ENCODE measurements at places on chromosomes 1 and 21.

DNA sequence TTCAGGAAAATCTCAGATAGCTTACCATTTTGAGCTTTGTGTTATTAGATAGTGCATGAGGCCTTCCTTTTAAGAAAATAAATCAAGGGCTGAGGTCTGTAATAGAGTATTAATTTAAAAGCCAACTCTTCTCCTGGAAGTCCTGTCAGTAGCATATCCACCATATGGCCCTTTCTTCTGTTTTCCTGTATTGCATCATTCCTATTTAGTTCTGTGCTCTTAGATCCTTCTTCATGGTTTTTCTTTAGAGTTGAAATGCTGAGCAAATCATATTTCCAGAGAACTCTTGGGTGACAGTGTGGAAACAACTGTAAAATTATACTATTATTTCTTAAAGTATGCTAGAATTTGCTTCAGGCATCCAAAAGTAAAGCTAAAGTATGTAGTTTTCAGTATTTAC is 91.7 kb downstream of the TTC3 start:
- no peak for DNase-seq

DNA sequence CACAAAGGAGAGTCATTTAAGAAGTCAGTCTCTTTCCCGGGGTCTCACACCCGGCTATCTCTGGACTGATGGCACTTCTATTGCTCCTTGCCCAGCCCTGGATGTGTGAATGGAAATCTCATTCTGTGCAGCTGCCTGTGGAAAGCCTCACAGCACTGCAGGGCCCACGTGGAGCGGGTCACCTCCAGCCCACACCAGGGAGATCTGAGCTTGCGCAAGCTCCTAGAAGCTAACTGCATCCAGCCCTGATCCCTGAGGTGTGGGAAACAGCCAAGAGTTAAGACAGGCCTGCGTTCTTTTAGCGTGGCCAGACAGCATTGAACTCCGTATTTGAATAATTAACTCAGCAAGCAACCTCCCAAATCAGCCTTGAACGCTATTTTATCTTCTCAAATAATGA is 150.5 kb downstream of the LRIG2 start:
- no peak for DNase-seq

GRCh38 chr1:5959087-5959486 is 33.1 kb downstream of the NPHP4 start:
- no peak for DNase-seq

DNA sequence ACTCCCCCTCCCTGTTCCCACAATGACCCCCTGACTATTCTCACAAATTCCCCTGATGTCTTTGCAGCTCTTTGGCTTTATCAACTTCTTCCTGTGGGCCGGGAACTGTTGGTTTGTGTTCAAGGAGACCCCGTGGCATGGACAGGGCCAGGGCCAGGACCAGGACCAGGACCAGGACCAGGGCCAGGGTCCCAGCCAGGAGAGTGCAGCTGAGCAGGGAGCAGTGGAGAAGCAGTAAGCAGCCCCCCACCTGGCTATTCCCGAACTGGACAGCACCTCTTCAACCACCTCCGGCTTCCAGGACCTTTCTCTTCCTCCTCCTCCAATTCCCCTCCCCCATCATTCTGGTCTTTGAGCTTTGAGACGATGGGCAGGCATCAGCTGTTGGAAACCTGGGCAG is 4.4 kb upstream of the ATXN7L2 start:
- DNase-seq: no peak

DNA sequence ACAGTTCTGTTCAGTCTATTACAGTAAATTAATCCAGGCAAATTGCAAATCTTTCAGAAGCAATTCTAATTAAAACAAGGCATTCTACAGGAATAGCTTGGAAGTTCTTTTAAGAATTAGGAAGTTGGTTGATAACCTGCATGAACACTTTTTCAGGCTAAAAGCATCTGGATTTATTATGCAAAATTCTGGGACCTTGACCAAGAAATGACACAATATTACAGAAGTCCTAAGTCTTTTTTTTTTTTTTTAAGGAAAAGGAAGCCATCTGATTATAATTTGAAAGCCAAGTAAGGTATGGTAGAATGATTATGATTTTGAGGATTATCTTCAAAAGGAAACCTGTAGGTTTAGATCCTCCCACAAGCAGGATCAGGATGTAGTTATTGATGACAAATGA is 74.7 kb upstream of the KCNK2 start:
- DNase-seq: no peak

DNA sequence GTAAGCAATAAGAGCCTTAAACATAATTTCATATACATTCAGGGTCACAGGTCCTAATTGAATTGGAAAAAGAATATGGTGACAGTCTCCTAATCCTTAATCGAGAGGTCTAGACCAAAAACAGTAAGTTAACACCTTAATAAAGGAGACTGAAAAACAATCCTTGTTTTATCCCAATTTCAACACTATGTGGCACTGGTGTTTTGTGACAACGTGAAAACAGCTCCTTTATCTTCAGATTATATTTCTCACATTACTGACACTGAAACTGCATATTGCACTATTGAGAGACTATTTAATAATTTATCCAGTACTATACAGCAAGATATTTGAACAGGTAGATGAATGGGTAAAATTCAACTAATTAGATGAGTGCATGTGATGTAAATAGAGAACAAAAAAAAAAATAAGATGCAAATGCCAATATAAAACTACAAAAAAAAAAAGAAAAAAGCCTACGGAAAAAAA is 34.1 kb downstream of the TP53BP2 start:
- DNase-seq: peak; percentile 27

GRCh38 chr1:9437961-9438430 is 101.3 kb upstream of the SLC25A33 start:
- DNase-seq: peak; percentile 73

DNA sequence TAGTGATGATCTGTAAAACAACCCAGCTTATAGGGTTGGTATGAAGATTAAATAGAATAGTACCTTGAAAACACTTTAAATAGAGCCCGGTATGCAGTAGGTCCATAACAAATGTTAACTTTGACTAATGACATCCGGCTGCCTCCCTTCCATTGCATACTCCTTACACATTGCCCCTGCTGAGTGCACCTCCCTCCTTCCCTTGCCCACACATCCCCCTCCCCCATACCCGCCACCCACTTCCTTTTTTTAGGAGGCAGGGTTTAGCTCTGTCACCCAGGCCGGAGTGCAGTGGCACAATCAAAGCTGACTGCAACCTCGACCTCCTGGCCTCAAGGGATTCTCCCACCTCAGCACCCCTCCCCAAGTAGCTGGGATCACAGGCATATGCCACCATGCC is 24.4 kb upstream of the ZC3H12A start:
- DNase-seq: no peak

DNA sequence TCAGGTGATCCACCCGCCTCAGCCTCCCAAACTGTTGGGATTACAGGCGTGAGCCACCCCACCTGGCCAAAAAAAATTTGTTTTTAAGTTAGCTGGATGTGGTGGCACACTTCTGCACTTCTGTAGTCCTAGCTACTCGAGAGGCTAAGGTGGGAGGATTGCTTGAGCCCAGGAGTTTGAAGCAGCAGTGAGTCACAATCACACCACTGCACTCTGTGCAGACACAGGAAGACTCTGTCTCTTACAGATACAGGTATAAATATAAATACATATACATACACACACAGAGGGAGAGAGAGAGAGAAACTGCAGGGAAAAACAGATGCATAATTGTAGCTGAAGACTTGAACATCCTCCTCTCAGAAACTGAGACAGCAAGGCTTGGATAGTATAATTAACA is 34.8 kb upstream of the EPS15 start:
- DNase-seq: peak; percentile 57

DNA sequence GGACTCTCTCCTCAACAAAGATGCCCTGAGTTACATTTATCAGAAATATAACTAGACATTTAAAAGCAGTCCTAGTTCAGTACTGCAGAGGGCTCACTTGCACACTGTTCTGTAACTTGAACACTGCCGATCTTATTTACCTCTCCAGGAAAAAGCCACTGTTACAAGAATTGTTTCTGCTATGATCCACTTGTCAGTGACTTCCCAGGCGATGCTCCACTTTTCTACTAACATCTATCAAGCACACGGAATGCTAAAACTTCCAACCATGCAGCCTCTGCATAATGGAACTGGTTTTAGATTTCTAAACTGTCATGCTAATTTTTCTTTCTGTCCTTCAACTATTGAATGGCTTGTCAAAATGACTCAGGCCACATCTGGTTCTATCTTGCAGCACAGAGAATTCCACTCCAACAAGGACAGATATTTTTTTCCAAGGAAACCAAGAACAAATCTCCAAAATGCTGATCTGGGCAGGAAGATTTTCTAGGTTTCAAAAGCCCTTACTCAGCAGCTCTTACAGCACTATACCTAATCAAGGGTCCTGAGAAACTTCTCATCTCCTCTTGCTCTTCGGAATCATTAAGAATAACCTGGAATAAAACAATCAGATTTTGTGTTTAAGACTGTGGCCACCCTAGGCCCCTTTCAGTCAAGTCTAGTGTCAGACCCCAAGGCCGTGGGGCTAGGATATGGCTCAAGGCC is 9.9 kb downstream of the SEC16B start:
- peak; percentile 33 for DNase-seq

GRCh38 chr1:225926551-225927113 is 2.6 kb upstream of the PYCR2 start:
- no peak for DNase-seq

DNA sequence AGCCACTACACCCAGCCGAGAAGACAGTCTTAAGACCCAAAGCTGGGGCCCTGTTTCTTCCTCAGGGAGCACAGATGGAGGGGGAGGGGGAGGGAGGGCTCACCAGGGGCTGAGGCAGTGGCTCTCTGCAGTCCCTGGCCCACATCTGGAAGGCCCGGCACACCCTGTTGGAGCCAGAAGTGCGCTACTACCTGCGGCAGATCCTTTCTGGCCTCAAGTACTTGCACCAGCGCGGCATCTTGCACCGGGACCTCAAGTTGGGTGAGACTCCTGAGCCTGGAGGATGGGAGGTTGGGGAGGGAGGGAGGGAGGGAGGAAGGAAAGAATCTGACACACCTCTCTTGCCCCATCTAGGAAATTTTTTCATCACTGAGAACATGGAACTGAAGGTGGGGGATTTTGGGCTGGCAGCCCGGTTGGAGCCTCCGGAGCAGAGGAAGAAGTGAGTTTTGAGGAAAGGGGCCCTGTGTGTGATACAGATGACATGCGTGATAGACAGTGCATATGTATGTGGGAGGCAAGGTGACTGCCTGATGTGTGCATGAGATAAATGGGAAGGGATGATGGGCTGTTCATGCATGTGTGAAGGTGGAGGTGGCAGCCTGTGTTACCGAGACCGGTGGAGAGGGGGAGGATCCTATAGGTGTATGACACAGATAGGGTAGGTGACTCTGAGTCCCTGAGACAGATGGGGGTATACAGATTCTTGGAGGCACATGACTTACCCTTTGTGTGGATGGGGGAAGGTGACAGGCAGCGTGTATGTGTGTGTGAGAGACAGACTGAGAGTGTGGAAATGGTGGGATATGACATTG is 1.5 kb downstream of the PLK3 start:
- peak; percentile 69 for DNase-seq

DNA sequence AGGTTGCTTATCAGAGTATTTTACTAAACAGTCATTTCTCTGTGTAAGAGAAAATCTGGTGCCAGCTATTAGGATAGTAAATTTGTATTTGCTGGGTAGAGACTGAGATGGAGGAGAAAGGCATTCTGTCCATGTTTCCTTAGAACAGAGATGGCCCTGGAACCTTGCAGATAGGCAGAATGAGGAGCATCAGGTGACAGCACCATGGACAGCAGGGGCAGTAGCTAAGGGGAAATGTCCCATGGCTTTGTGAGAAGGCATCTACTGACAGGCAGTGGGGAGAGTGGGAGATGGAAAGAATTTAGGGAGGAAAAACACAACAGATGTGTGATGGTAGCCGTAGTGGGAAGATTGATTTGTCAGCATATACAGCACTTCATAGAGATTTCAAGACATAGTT is 105.0 kb downstream of the PRRX1 start:
- DNase-seq: no peak

- peak; percentile 41 for DNase-seq
Measured at GRCh38 chr1:160925652-160926244, 28.9 kb downstream of the ITLN2 start.

- no peak for DNase-seq
Measured at GRCh38 chr1:220483700-220484099, 44.2 kb upstream of the MARK1 start.

DNA sequence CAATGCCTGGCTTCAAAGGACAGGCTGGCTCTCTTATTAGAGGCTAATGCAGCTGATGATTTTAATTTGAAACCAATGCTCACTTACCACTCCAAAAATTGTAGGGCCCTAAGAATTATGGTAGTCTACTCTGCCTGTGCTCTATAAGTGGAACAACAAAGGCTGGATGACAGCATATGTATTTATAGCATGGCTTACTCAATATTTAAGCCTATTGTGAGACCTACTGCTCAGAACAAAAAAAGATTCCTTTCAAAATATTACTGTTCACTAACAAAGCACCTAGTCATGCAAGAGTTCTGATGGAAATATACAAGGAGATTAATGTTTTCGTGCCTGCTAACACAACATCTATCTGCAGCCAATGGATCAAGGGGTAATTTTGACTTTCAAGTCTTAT is 73.8 kb upstream of the DUSP10 start:
- no peak for DNase-seq

DNA sequence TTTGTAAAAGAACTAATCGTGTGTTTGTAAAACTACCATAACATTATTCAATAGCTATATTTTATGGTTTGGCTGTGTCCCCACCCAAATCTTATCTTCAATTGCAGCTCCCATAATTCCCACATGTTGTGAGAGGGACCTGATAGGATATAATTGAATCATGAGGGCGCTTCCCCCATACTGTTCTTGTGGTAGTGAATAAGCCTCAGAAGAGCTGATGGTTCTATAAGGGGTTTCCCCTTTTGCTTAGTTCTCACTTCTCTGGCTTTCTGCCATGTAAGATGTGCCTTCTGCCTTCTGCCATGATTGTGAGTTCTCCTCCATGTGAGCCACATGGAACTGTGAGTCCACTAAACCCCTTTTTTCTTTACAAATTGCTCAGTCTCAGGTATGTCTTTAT is 1372.3 kb downstream of the AMY1C start:
- no peak for DNase-seq

- DNase-seq: no peak
Measured at GRCh38 chr1:30588311-30589073, 134.9 kb downstream of the MATN1 start.

DNA sequence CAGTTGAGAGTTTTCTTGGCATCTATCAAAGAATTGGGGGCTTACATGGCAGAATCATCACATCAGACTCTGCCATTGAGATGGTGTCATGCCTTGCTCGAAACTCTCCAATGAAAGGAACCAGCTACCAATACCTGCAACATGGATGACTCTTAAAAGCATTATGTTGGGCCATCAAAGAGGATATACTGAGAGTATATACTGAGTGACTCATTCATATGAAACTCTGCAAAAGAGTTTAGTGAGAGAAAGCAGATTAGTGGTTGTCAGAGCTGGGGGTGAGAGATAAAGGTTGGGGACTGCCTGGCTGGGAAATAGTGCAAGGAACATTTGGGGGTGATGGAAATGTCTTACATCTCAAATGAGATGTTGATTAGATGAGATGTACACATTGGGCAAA is 14.7 kb upstream of the HMGB4 start:
- no peak for DNase-seq

GRCh38 chr1:82919837-82920236 is 1079.1 kb downstream of the TTLL7 start:
- no peak for DNase-seq

- no peak for DNase-seq
Measured at GRCh38 chr21:39461419-39461818, 9.6 kb downstream of the SH3BGR start.

GRCh38 chr1:192592981-192593708 is 17.6 kb downstream of the RGS1 start:
- no peak for DNase-seq

- peak; percentile 58 for DNase-seq
Measured at GRCh38 chr1:238252033-238252802, 361.5 kb upstream of the ZP4 start.

GRCh38 chr21:38140207-38140903 is 116.4 kb upstream of the KCNJ15 start:
- peak; percentile 51 for DNase-seq
